ENCODE measurements at places on chromosomes 4 and X. TPM values are rescaled to one million over a fixed set of nuclear protein-coding genes. Genes with fewer than 3 reads are reported as not detected.

DNA sequence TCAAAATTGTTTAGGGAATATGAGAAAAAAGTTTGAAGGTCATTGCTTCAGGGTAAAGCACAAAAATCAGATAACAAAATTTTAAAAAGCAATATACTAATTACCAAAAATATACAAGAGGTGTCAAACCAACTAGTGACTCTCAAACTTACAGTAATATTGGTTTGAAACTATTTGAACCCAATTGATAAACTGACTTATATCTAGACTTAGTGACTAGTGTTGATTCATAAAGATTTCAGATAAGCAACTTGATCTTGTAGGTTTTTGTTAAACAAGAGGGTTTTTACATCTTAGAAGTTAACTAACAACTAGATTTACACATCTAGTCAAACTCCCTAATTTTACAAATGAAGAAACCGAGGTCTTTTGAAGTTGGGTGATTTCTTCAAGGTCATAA is 7.7 kb downstream of the TAB3 start:
- no peaks in the 10 kb centered on the region for H3K27me3 ChIP-seq
- no peak overlapping the region for H3K27ac ChIP-seq
- H3K4me1 ChIP-seq = peaks cover 4% of the 10 kb centered on the region
- H3K36me3 ChIP-seq = no peaks in the 10 kb centered on the region

CYSLTR1 gene
- total RNA-seq = 1.1 TPM

GRCh38 chrX:118548841-118549240 is 53.2 kb downstream of the DOCK11 start:
- no peak overlapping the region for H3K27ac ChIP-seq
- DNase-seq = no peak
- no peaks in the 10 kb centered on the region for H3K27me3 ChIP-seq
- no peaks in the 10 kb centered on the region for H3K36me3 ChIP-seq
- H3K4me1 ChIP-seq = no peaks in the 10 kb centered on the region

CSAG2 gene
- not detected for total RNA-seq

MYL5 gene
- total RNA-seq = 20.3 TPM

- H3K4me3 ChIP-seq = no peak overlapping the region
- H3K36me3 ChIP-seq = no peaks in the 10 kb centered on the region
- no peaks in the 10 kb centered on the region for H3K4me1 ChIP-seq
- H3K27ac ChIP-seq = no peak overlapping the region
- H3K27me3 ChIP-seq = no peaks in the 10 kb centered on the region
Observed at GRCh38 chr4:6172093-6172926, 28.0 kb downstream of the JAKMIP1 start.

GRCh38 chr4:137703195-137703594 is 170.9 kb upstream of the PCDH18 start:
- no peak overlapping the region for H3K4me3 ChIP-seq
- DNase-seq = no peak
- no peak overlapping the region for H3K27ac ChIP-seq
- H3K36me3 ChIP-seq = no peaks in the 10 kb centered on the region
- H3K4me1 ChIP-seq = peaks cover 3% of the 10 kb centered on the region
- H3K27me3 ChIP-seq = no peaks in the 10 kb centered on the region

DNA sequence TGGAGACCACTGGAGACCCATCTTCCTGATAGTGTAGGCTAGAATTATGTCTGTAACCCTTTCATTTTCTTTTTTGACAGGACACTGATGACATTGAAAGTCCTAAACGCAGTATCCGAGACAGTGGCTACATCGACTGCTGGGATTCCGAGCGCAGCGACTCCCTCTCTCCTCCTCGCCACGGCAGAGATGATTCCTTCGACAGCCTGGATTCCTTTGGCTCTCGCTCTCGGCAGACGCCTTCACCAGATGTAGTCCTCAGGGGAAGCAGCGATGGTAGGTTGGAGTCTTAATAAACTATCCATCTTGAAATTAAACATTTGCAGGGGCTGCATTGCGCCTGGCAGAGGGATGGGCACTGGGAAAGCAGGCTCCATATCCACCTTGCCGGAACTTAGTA is 75.4 kb downstream of the LIMCH1 start:
- no peak for DNase-seq
- no peak overlapping the region for H3K27ac ChIP-seq
- peaks cover 13% of the 10 kb centered on the region for H3K4me1 ChIP-seq
- H3K36me3 ChIP-seq = peaks cover 9% of the 10 kb centered on the region
- no peak overlapping the region for H3K4me3 ChIP-seq
- no peaks in the 10 kb centered on the region for H3K27me3 ChIP-seq

All from gastrocnemius medialis (tissue), 4 donors.